ENCODE measurements at places on chromosomes 16 and 17.

DNA sequence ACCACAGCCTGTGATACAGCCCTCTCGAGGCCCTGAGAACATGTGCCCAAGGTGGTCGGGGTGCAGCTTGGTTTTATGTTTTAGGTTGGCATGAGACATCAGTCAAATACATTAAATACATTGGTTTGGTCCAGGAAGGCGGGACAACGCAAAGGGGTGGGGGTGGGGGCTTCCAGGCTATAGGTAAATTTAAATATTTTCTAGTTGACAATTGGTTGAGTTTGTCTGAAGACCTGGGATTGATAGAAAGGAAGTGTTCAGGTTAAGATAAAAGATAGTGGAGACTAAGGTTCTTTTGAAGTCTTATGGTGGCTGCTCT, 1.2 kb upstream of the ZKSCAN2 start:
- DNase-seq, result no peak

GRCh38 chr16:50152351-50152806, 727 bp upstream of the TENT4B start:
- no peak for DNase-seq

- DNase-seq, result no peak
Observed at GRCh38 chr16:47342055-47342454, 118.8 kb downstream of the ITFG1 start.

- DNase-seq, result no peak
Observed at GRCh38 chr17:40936976-40937375, 470 bp downstream of the KRT23 start.

DNA sequence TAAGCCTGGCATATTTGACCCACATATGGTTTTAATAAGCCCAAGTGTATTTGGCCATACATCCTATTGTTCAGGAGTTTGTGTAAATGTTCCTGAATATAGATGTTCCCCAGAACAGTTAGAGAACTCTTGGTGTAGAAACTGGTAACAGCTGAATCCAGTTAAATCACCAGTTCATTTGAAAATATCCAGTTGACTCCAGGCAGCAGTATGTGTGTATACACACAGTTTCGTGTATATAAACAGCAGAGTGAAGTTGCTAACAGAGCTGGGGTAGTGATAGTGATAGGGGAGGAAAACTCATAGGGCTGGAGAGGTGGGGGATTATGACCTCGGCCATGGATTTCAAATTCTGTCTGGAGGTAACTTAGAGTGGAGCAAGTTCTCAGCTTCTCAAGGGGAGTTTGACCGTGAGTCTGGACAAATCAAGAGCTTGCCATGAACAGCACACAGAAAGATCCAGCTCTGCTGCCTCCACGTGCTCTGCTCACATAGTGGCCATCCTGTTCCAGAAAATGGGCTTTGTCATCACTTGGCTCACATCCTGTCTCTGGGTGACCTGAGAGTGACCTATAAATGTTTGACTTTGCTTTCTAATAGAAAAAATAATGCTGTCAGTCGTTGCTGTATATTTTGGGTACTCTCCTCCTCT, 30.6 kb upstream of the MMD start:
- no peak for DNase-seq

DNA sequence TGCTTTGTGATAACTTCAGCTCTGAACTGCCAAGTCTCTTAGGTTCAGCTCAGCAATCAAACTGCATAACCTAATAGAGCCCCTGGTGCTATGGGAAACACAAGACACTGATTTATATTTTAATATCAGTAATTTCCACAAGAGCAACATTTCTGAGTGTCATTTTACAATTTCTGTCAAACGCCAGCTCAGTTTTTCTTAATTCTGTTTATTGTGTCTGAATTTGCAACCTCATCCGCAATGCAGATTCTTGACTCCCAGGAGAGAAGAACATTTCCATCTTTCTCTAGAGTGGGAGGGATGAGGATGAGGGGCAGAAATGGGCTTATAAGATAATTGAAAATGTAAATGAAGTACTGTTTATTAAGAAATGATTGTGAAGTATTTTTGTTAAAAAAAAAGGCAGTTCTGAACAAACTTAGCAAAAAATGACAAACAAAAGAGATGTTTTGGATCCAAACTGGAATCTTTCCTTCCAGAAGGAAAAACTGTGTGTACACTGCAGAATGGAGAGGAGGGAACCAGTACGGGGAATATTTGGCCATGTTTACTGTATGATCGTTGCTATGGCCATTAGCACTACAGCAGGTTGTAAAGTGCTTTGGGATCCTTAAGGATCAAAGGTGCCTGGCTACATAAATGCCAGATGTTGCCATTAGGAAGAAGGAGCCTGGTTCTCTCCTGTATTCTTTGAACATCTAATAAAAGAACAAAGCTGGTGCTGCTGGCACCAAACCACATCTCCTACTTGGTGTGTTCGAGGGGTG, 7.4 kb upstream of the PMFBP1 start:
- DNase-seq, result no peak

- DNase-seq, result no peak
Observed at GRCh38 chr17:56325313-56326000, 172.2 kb downstream of the ANKFN1 start.

DNA sequence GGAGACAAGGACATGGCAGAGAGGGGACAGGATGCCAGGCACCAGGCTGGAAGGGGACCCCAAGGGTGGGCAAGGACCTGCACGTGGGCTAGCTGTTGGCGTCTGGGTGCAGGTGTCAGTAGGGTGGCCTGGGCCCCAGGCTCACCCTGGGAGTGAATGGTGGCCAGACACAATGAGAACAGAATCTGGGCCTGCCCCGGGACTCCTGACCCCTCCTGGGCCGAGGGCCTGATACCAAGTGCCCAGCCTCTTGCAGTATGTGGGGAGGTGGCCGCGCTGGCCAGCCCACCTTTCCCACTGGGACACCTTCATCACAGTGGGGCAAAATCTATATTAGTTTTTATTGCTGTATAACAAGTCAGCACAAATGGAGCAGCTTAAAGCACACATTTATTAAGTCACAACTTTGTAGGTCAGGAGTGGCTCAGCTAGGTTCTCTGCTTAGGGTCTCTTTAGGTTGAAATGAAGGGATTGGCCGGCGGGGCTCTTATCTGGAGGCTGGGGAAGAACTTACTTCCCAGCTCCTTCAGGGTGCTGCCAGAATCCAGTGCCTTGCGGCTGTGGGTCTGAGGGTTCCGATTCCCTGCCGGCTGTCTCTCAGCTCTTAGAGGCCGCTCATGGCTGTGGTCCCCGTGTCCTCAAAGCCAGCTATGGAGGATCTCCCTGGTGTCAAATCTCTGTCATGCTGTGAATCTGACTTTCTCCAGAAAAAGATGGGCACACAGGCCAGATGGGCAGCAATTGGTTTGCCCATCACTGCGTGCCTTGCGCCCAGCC, 3.6 kb downstream of the PRSS33 start:
- no peak for DNase-seq

DNA sequence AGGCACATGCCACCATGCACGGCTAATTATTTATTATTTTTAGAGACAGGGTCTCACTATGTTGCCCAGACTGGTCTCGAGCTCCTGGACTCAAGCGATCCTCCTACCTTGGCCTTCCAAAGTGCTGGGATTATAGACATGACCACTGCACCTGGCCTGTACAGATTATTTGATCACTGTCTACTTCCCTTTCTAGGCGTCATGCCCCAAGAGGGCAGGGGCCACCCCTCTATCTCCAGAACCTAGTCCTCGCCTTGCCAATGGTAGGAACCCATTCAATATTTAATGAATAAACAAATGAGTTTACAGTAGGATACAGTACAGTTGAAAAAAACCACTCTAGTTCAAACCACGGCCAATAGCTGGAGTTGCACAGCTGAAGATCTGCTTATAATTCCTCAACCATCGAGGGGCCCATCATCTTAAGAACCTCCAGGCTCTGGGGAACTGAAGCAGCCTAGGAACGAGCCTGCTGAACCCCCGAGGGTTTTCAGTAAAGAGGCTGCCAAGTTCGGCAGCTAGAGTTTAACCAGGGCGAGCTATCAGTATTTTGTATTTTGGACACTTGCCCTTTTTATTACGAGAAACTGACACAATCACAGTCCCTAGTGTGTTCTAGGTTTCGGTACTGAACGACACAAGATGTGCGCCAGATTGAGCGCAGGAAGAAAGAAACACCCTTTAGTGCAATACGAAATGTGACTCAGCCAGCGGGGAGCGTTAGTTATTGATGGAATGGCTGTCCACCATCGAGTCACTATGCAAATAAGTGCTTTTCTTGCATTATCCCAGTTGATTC, 14.6 kb downstream of the ADCY9 start:
- DNase-seq, result no peak

GRCh38 chr16:55003916-55004315, 73.3 kb downstream of the IRX5 start:
- no peak for DNase-seq

DNA sequence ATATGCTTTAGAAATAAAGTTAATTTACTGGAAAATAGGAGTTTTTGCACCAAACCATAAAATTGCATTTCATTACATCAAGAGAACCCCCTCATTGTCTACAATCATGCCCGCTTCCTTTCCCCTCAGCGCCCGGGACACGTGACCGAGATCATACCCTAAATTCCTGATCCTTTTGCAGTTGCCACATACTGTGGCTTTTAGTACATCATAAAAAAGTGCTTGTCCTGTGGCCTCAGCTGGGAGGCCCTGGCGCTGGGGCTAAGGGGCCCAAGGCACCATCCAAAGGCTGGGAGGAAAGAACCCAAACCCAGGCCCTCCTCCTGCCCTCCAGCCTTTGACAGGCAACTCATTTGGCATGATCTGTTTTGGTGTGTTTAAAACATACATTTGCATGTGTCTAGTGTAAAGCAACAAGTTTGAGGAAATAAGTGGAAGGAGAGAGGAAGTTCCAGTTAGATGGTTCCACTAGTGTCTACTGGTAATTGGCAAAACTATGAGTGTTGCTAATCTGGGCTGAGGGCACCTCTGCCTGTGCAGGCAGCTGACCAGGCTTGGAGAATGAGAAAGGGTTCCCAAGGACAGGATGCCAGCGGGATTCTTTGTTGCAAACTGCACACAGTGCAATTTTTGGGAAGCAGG, 6.0 kb downstream of the CDK5R1 start:
- DNase-seq, result no peak

DNA sequence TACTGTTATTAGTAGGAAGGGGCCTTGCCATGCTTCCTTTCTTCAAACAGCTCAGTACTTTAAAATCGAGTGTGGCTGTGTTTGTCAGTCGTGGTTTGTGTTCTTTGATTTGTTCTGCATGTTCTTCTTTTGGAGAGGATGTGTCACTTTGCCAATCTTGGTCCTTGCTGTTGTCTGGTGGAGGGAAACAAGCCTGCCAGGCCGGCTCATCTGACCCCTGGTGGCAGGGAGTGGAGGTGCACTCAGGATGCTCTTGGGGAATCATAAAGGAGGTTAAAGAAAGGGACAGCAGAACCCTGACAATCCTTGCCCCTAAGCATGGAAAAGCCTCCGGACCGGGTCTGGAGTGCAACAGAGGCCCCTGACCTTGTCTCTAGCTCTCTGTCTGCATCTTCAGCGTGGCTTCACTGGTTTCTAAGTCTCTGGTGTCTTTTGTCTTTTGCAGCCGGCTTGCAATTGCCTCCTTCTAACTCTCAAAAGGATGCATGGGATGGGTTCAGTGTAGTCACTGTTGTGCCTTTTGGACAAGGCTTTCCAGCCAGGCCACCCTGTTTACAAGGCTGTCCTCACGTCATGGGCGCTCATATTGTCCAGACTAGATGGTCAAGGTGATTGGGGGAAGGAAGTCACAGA, 135.8 kb downstream of the WWOX start:
- DNase-seq, result no peak

DNA sequence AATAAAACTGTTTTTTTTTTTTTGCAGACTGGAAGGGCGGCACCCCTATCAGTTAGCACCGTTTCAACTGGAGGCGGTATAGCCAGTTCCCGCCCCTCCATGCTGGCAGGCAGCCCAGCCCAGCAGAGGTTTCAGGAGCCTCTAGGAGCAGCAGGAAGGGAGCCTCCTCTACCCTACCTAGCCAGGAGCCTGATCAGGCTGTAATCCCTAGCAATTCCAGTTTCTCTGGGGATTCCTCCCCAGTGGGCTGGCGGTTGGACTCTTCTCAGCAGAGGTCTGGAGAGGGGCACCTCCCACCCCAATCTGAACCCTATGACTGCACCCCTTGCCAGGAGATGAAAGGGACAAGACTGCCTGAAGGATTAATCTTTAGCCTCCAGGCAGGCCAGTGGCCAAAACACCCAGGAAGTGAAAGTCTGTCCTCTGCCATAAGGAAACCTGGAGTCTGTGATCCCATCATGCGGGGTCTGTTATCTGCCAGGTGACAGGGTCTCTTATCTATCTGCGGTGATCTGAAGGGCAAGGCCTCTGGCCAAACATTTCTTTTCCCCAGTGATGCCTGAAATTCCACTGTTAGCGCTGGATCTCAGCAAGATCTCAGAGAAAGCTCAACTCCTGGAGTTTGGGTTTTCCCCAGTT, 4.9 kb upstream of the CDH1 start:
- DNase-seq, result no peak

DNA sequence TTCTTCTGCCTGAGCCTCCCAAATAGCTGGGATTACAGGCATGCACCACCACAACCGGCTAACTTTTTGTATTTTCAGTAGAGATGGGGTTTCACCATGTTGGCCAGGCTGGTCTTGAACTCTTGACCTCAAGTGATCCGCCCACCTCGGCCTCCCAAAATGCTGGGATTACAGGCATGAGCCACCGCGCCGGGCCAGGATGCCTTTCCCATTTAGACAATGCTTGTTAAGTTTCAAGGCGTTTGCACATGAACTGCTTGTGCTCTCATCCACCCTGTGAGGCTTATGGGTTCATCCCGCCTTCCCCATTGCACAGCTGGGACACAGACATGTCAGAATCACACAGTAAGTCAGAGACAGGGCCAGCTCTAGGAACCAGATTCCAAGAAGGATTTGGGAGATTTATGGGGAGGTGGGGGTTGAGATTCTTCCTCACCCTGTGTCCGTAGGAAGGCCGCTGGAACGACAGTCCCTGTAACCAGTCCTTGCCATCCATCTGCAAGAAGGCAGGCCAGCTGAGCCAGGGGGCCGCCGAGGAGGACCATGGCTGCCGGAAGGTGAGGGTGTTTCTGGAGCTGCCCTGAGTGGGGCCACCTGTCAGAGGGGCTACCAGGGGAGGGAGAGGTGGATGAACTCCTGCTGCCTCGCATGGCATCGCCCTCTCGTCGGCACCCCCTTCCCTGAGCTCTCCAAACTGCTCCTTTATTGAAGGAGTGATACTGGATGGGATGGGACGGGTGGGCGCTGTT, 46.3 kb downstream of the MRC2 start:
- no peak for DNase-seq

GRCh38 chr17:5499476-5500231, 13.3 kb downstream of the MIS12 start:
- DNase-seq, result no peak

- DNase-seq, result no peak
Observed at GRCh38 chr17:45940826-45941225, 46.5 kb downstream of the MAPT start.

DNA sequence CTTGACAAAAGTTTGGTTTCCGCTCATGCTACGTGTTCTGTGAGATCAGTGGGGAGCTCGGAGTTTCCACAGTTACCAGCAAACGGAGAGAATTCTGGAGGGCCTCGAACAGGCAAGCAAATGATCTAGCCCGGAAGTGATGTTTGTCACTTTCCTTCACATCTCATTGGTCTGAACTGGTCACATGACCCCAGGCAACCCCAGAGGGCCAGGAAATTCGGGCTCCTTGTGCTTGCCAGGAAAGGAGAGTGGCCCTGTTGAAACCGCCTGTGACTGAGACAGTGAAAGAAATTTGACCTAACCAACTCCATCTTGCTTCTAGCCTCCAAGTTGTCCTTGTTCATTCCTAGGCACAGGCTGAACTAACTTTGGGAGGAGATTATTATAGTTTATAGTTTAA, 23.0 kb downstream of the SPPL2C start:
- no peak for DNase-seq

- no peak for DNase-seq
Observed at GRCh38 chr16:3580251-3580651, 3.0 kb upstream of the NLRC3 start.

- no peak for DNase-seq
Observed at GRCh38 chr16:23359092-23359760, 57.1 kb downstream of the SCNN1B start.
